Neural crest cell (in vitro differentiated cells): ENCODE measurements at places on chromosomes 12 and 14.

- DNase-seq = no peak
Observed at GRCh38 chr14:50452979-50453705, 56.5 kb upstream of the CDKL1 start.

GRCh38 chr14:52862632-52863333 is 71.4 kb upstream of the GNPNAT1 start:
- no peak for DNase-seq

- no peak for DNase-seq
Observed at GRCh38 chr14:51445001-51445390, 204.9 kb downstream of the TMX1 start.

- DNase-seq = no peak
Observed at GRCh38 chr14:67526181-67526580, 6.9 kb upstream of the PLEKHH1 start.

- DNase-seq = peak; percentile 94
Observed at GRCh38 chr12:130031571-130032189, 127.9 kb upstream of the TMEM132D start.

GRCh38 chr12:53751336-53752191 is at the start of gene CISTR:
TSS of gene CISTR (minus strand) at chr12:53751979.
- DNase-seq = no peak
